Retinal pigment epithelial cell (primary cell): ENCODE measurements at places on chromosomes 11 and 22.

GRCh38 chr11:69685348-69685747, 10.2 kb upstream of the LTO1 start:
- DNase-seq, result no peak

DNA sequence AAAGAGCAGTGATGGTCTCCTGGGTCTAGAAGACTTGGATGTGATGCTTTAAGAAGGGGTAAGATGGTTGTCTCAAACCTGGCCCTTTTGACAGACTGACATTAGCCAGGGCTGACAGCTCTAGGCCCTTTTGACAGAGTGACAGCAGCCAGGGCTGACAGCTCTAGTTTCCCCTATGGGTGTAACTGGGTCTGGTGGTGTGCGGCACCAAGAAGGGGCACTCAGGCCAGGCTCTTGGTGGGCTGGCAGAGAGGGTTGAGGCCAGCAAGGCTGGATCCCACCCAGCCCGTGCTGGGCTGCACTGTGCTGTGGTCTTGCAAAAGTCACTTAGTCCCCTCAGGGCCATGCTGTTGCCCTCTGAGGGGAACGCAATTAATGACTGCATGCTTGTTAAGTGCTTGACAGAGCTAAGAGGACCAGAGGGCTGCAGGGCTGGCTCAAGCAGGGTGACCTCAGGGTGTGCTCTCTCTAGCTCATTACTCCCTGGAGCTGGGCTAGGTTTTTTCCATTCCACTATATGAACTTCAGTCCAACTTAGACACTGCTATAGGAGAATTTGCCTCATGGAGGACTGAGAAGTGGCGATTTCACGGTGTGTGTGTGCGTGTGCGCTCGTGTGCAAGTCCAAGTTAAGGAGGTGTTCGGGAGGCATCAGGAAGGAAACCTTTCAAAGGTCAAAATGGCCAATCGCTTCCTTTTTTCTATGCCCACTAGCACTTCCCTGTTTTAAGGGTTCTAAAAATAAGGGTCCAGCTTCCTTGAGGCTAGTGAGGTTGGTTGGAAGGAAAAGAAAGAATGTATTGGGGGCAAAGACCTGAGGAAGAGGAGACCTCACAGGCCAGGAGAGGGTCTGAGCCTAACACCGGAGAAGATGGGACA, 4.4 kb downstream of the UBASH3B start:
- DNase-seq, result no peak

- no peak for DNase-seq
Observed at GRCh38 chr11:8268530-8269400, 5.1 kb upstream of the LMO1 start.

- no peak for DNase-seq
Observed at GRCh38 chr11:10042699-10043098, 251.3 kb downstream of the SBF2 start.

DNA sequence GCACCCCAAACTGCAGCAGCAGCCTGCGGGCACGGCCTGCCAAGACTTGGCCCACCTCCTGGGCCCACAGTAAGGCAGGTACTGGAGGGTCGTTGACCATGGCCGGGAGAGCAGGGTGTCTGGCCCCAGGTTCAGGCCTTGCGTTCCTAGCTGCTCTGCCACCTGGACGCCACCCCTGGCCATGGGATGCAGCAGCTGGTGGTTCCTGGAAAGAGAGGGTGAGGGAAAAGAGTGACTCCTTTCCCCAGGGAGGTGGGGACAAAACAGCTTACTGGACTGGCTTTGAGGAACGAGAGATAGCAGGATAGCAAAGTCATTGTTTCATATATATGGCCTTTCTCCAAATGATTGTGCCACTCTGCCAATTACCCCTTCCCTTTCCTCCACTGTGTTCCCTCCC, 1.8 kb downstream of the BSCL2 start:
- no peak for DNase-seq

- DNase-seq, result no peak
Observed at GRCh38 chr22:20937031-20937793, 20.0 kb downstream of the CRKL start.
